ENCODE measurements at places on chromosomes 2 and 18.

DNA sequence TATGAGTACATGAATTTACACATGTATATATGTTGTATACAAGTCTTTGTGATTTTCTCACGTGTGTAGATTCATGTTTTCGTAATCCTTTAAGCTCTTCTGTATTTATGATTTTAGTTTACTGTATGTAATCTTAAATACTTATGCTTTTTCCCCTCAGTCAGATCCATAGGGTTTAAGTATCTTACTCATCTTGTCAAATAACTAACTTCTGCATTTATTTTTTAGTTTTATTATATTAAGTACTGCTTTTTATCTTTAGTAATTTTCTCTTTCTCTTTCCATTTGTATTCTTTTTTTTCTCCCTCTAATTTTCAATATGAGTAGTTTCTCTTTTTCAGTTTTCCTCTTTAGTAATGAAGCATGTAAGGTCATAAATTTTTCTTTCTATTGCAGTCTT is 179.4 kb downstream of the LCLAT1 start:
- no peak for DNase-seq

DNA sequence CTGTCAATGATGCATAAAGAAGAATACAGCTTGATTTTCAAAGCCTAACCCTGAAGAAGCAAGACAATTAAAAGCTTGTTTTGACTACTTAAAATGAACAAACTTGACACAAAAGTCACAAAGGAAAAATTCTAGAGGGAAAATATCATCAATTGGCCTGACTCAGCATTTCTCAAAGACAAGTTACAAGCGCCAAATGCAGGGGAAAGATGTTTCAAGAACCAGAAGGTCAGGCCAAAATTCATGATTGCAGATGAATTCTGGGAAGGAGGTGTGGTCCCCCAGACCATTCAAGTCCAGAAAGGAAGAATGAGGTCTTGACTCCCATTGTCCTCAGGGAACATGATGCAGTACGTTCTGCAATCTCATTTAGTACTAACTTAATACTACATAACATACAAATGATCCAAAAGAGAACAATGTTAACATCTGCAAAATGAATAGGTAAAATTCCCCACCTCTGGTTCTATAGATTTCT is 64.5 kb downstream of the FAM210A start:
- no peak for DNase-seq

DNA sequence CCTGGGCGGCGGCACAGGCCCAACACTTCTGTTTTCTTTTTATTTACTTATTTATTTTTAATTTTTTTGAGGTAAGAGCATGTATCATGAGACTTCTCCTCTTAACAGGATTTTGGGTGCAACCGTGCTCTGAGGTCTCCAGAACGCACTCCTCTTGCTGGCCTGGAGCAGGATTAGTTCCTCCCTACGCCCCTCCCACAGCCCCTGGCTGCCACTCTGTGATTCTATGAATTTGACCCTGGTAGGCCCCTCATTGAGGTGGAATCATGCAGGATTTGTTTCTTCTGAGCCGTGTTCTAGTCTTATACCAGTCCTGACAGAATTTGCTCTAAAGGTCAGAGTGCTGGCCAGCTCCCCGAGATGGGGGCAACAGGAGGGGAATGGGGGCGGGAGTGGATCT is 106.5 kb upstream of the HS6ST1 start:
- no peak for DNase-seq

DNA sequence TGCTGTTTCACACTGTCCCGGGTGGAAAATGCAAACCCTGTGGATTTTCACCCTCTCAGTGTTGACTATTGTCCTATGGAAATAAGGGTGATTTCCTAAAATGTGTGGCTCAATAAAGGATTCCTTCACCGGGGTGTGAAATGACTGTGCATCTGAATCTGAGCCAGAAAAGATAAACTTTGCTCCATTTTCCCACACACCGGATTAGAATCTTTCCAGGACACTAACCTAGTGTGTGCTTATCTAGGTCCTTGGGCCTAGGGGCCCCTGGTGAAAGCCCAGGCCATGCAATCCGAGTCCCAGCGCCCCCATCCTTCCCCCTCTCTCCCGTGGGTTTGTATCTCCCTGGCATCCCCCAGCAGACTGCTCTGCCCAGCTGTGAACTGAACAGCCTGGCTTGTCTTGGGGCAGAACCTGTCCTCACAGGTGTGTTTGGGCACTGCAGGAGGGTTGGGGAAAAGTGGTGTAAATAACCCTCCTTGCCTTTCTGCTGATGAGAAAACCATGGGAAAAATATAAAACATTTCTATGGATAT is 17.3 kb downstream of the KLHL29 start:
- no peak for DNase-seq

DNA sequence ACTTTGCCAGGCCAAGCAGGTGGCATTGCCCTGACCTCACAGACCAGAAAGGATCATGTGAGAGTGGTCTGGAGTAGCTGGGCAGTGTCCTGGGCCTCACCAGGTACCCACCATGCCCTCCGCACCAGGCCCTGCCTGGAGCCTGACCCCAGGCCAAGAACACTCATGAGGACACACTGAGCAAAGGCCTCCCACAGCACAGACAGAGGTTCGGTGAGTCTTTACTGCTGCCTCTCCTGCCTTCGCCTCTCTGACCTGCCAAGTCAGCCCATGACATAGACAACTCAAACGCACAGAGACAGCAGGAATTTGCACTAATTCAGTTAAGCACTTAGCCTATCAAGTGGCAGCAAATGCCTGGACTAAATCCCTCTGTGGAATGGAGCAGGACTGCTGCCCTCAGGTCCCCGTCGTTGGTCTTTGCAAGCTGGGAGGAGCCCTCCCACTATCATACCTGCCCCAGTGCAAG is 62.5 kb downstream of the RHOB start:
- DNase-seq, result no peak

GRCh38 chr2:24721470-24721869 is 71.7 kb downstream of the PTRHD1 start:
- DNase-seq, result no peak

DNA sequence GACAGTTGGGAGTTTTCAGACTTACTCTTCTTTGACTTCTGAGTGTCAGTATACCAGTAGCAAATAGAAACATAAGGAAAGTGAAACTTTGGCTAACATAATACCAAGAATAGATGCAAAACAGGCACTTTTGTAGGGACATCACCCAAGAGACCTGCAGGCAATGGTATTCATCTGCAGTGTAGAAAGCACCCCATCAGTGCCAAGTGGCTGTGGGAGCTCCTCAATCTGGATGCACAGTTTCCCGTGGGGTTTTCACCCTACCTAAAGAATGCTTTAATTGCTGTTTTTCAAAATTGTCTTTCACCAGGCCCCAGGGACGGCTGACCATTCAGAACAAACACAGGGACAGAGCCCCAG is 96.6 kb upstream of the GPR45 start:
- no peak for DNase-seq

- no peak for DNase-seq
Observed at GRCh38 chr2:102667072-102667471, 47.7 kb downstream of the SLC9A2 start.

DNA sequence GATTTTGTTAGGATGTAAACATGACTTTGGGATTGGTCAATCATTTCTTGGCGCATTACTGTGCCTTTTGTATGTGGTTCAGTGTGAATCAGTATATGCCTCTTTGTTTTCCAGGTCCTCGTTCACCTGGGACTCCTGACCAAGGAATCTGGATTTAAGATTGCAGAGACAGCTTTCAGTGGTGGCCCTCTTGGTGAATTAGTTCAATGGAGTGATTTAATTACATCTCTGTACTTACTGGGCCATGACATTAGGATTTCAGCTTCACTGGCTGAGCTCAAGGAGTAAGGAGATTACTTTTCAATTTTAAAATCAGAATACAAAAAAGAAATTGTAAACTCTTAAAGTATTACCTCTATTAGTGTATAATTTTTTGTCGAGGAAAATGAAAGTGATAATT is 87.6 kb downstream of the MGAT5 start:
- no peak for DNase-seq

- peak; percentile 56 for DNase-seq
Observed at GRCh38 chr18:711310-711656, 1.1 kb downstream of the ENOSF1 start.

GRCh38 chr2:96873651-96874096 is 3.8 kb upstream of the SEMA4C start:
- no peak for DNase-seq

- no peak for DNase-seq
Observed at GRCh38 chr2:212941361-212941760, 210.1 kb downstream of the IKZF2 start.

DNA sequence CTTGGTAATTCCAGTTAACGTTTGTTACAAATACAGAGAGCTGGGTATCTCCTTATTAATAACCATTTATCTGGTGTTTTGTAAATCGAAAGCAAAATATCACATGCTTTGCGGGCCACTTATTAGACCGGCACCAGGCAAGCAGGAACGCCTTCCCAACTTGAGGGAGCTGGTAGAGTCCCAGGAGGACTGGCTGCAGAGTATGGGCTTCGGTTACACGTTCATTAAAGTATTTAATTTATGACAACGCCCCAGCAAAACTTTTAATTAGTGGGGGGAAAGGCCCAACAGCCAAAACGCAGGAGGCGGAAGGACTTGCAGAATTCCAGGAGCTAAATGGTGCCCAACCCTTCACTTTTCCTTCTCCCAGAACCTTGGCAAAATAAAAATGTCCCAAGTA is 3.7 kb downstream of the SMAD7 start:
- no peak for DNase-seq

DNA sequence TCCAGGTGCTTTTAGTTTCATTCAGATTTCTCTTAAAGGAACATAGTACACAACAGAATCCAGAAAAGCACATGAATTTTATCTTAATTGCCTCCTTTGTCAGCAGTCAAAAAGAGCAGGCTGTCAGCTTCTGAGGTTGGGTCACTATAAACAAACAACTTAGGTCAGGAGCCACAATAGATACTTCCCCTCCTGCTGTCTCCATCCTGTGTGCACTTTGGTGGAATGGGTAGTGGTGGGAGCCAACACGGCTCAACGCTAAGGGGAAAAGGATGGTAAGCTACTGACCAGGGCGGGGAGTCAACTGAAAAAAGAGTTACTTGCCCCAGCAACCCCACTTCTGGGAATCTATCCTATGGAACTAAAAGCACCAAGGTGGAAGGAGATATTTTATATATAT is 121.9 kb downstream of the PAX3 start:
- DNase-seq, result no peak

GRCh38 chr2:88642278-88642677 is 15.0 kb upstream of the EIF2AK3 start:
- DNase-seq, result no peak

GRCh38 chr2:2824588-2824987 is 493.5 kb upstream of the MYT1L start:
- DNase-seq, result no peak

GRCh38 chr2:121333834-121334558 is 49.0 kb upstream of the TFCP2L1 start:
- no peak for DNase-seq

DNA sequence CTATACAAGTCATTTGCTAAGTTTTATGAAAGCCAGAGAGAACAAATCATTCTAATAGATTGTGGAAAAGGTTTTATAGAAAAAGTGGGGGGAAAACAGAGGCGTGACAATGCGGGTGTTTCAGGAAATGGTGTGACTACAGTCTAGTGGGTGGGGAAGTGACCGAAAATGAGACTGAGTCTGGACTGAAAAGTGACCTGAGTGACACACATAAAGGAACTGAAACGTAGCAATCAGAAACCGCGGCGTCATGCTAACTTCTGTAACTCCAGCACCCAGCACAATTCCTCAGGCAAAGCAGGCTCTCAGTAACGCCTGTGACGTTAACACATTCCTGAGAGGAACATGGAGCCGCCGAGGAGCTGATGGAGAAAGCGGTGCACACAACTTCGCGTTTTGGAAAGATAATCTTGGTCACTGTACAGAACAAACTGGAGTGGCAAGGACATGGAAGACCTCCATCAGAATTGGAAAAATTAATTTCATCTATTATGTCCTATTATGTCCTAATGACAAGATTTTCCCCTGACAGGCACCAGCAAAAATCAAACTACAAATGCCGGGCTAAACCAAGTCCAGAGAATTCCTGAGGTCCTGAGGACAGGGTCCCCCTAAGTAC is 1.4 kb upstream of the CD226 start:
- peak; percentile 72 for DNase-seq

GRCh38 chr18:44080054-44080453 is 600.6 kb upstream of the SETBP1 start:
- no peak for DNase-seq

- no peak for DNase-seq
Observed at GRCh38 chr2:73176205-73176880, 26.0 kb upstream of the NOTO start.

DNA sequence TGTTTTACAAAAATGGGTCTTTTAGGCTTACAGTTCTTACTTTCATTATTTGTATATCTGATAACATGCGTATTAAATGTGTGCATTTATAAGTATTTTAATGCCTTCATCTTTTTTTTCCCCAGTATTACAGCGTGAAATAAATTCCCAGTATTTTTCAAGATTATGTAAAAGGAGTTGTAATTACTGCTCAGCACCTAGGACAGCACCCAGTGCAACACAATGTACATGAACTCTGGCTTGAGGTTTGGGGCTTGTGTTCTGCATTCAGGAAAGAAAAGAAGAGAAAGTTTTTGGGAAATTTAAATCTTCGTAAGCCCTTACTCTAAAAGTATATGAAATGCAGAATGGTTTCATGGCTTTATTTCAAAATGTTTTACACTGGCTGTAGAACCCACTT is 16.7 kb downstream of the ZNF638 start:
- peak; percentile 71 for DNase-seq

DNA sequence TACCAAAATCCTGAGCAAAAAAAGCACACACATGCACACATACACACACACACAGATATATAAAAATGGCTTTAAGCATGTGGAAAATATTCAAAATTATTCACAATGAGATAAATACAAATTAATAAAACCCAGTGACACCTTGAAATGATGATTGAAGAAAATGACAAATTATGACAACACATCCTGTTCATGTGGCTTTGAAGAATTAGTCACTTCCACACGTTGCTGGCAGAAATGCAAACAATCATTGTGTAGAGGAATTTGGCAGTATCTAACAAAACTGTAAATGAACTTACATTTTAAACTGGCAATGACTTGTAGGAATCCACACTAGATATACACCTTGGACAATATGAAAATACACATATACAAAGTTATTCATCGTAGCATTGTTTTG is 95.8 kb upstream of the RGPD4 start:
- no peak for DNase-seq

DNA sequence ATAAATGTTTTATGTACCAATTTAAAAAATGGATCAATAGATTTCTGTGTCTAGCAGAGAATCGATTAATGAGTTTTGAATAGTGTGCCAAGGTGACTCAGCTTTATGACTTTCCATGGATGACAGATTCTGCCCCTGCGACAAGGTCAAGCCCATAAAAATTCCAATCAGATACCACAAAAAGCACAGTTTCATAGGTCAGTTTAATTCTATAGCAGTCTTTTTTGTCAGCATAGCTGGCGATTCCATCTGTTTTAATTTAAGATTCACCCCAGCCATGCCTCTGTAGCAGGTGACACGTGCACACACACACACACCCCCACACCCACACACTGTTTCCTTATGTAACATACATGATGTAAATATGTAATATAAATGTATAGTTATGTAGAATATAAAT is 28.9 kb downstream of the RAB31 start:
- no peak for DNase-seq

DNA sequence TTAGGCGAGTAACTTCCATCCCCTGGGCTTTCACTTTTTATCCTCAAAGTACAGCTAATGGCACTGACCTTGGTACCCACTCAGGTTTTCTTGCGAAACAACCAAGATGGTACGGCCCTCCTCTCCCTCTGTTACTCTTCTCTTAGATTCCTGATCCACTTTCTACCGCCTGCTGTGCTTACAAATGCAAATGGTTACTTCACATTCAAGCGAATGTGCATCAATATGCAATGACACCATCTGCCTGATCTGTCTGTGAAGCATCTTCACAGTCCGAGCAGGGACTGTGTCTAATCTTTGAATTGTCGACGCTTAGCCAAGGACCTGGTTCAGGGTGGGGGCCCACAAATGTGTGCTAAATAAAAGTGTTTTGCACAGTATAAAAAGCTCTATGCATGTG is 112.2 kb downstream of the TRIB2 start:
- DNase-seq, result no peak
